ENCODE measurements at places on chromosomes 3 and 15.

GRCh38 chr3:9041626-9042025 is 78.4 kb upstream of the RAD18 start:
- DNase-seq, result no peak
- H3K27ac ChIP-seq, result no peak overlapping the region
- H3K4me3 ChIP-seq, result no peak overlapping the region
- no peaks in the 10 kb centered on the region for H3K4me1 ChIP-seq
- H3K27me3 ChIP-seq, result no peaks in the 10 kb centered on the region
- no peaks in the 10 kb centered on the region for H3K36me3 ChIP-seq

GRCh38 chr3:71355037-71355436 is 228.5 kb downstream of the FOXP1 start:
- H3K27me3 ChIP-seq, result no peaks in the 10 kb centered on the region
- H3K4me3 ChIP-seq, result peak overlapping the region; percentile 59
- H3K36me3 ChIP-seq, result peaks cover 4% of the 10 kb centered on the region
- H3K27ac ChIP-seq, result no peak overlapping the region

- no peaks in the 10 kb centered on the region for H3K27me3 ChIP-seq
- H3K27ac ChIP-seq, result no peak overlapping the region
- no peak for DNase-seq
- H3K4me3 ChIP-seq, result no peak overlapping the region
- peaks cover 30% of the 10 kb centered on the region for H3K4me1 ChIP-seq
- peaks cover 7% of the 10 kb centered on the region for H3K36me3 ChIP-seq
These were observed 31.7 kb downstream of the EDC3 start for GRCh38 chr15:74664028-74664616.

- H3K27ac ChIP-seq, result no peak overlapping the region
- no peak for DNase-seq
- H3K4me3 ChIP-seq, result no peak overlapping the region
- no peaks in the 10 kb centered on the region for H3K36me3 ChIP-seq
- H3K4me1 ChIP-seq, result peaks cover 16% of the 10 kb centered on the region
- peaks cover 7% of the 10 kb centered on the region for H3K27me3 ChIP-seq
These were observed 26.0 kb upstream of the MAGEF1 start for GRCh38 chr3:184737641-184738505.

DNA sequence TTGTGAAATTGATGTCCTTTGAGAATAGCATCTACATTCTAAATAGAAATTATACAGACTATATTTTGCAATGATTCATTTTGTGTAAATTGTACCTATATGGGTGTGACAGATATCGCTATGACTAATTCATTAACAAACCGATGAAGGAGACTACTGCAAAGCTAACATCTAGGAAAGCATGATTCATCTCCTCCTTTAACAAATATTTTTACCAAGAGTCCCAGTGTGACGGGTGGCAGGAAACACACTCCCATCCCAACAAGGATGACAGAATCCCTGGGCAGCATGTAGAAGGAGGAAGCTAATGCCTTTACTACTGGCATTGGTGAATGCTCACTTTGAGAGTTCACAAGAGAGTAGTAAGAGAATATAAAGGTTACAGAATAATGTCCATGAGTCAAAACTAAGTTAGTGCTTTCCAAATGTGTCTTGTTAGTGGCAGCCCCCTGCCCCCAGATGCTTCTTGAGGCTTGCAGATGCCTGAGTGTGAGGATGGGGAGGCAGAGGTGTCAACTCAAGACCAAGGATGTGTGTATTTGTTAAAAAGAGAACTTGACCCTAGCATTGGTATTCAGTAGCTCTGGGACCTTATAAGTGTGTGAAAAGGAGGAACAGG is 180.6 kb downstream of the FMN1 start:
- no peak for DNase-seq
- no peaks in the 10 kb centered on the region for H3K36me3 ChIP-seq
- H3K4me3 ChIP-seq, result no peak overlapping the region
- no peak overlapping the region for H3K27ac ChIP-seq
- no peaks in the 10 kb centered on the region for H3K27me3 ChIP-seq
- peaks cover 6% of the 10 kb centered on the region for H3K4me1 ChIP-seq

DNA sequence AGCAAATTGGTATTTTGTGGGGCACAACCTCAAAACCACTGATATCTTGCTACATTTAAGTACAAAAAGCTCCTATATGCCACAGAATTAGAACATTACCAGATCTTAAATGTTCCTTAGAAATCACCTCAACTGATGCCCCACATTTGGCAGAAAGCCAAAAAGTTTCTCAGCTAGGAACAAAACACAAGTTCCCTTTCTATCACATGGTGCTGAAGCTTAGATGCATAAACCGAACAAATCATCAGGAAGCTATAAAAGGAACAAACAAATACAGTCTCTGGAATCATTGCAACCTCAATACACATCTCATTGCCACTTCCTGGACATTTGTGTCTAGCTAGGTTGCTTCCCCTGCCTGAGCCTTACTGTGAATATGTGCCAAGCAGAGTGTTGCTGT is 492.6 kb downstream of the LPP start:
- no peaks in the 10 kb centered on the region for H3K4me1 ChIP-seq
- H3K36me3 ChIP-seq, result no peaks in the 10 kb centered on the region
- no peak overlapping the region for H3K4me3 ChIP-seq
- H3K27me3 ChIP-seq, result no peaks in the 10 kb centered on the region
- DNase-seq, result no peak

DNA sequence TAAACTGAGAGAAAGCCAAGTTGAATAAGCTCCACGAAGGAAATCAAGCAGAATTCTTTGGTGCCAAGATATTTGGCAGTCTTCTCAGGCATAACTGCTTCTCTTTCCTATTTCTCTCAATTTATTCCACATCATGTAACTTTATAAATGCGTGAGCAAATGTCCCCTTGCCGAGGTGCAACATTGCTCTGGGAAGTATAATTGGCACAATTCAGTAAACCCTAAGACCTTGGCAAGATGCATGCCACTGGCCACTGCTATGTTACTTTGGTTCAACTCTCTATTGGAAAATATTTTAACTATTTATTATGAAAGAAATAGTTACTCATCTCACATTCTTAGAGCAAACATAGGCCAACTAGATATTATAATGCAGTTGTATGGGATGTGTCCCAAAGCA is 170.2 kb downstream of the SUCNR1 start:
- no peaks in the 10 kb centered on the region for H3K4me1 ChIP-seq
- H3K36me3 ChIP-seq, result no peaks in the 10 kb centered on the region
- H3K27ac ChIP-seq, result no peak overlapping the region
- H3K27me3 ChIP-seq, result no peaks in the 10 kb centered on the region

GRCh38 chr15:89197503-89197971 is 23.8 kb downstream of the RLBP1 start:
- H3K27me3 ChIP-seq, result no peaks in the 10 kb centered on the region
- peak overlapping the region; percentile 76 for H3K27ac ChIP-seq
- H3K4me3 ChIP-seq, result peak overlapping the region; percentile 65
- peaks cover 49% of the 10 kb centered on the region for H3K4me1 ChIP-seq
- H3K36me3 ChIP-seq, result peaks cover 15% of the 10 kb centered on the region
- DNase-seq, result peak; percentile 49

DNA sequence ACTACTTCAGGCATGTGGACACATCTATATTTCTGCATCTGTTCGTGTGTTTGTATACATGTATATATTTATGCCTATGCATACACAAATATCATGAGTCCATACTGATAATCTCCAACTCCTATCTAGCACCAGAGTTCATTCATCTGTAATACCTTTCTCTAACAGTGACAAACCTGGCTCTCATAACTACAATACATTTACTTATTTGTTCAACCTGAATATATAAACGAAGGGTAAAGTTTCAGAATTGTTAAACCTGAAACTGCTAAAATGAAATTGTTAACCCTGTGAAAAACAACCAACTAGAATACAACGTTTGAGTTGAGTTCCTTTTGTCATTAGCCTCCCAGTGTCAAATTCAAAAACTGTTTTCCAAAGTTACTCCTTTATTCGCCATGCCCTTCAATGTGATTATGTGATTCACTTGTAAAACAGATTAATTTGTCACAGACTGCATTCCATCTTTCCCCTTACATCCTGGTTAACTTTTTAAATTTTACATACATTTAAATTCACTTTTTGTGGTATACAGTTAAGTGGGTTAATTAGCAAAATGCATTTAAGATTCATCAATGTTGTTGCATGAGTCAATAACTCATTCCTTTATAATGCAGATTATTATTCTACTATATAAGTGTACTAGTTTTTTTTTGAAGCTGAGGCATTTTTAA is 58.5 kb downstream of the PIK3R4 start:
- no peak overlapping the region for H3K4me3 ChIP-seq
- peaks cover 5% of the 10 kb centered on the region for H3K36me3 ChIP-seq
- DNase-seq, result no peak

- H3K27ac ChIP-seq, result no peak overlapping the region
- peak; percentile 85 for DNase-seq
- peaks cover 5% of the 10 kb centered on the region for H3K27me3 ChIP-seq
These were observed 1.4 kb downstream of the LOXL1 start for GRCh38 chr15:73927476-73928240.

DNA sequence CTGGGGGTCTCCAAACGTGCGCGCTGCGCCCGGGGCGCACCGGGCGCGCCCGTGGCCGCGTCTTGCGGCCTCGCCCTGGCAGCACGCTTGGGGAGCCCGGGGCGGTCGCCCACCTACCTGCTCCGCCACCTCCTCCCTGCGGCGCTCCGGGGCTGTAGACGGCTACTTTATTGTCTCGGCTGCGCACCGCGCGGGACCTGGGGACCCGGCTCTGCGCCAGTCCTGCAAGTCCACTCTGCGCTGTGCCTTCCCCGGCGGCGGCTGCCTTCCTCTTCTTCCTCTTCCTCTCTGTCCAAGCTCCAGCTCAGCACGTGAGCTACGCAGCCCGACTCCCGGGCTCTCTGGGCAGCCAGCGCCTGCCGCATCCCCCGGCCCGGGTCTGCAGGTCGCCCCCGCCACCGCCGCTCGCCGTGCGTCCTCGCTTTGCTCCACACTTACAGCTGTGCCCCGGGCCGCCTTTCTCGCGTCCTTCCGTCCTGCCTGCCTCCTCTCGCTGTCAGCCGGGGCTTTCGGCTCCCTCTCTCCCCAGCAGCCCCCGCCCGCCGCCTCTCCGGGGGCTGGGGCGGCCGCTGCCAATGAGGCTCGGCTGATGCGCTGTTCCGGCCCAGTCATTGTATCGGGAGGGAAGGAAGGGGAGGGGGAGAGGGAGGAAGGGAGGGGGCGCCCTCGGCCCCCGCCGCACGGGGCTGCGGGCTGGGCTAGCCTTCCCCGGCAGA is 156.4 kb upstream of the FRMD4B start:
- no peak overlapping the region for H3K27ac ChIP-seq
- H3K4me3 ChIP-seq, result no peak overlapping the region
- peaks cover 46% of the 10 kb centered on the region for H3K27me3 ChIP-seq
- no peaks in the 10 kb centered on the region for H3K36me3 ChIP-seq
- DNase-seq, result no peak

GRCh38 chr3:159923956-159924355 is 64.7 kb upstream of the IL12A start:
- no peaks in the 10 kb centered on the region for H3K36me3 ChIP-seq
- DNase-seq, result no peak
- peaks cover 5% of the 10 kb centered on the region for H3K27me3 ChIP-seq
- no peaks in the 10 kb centered on the region for H3K4me1 ChIP-seq
- H3K27ac ChIP-seq, result no peak overlapping the region
- H3K4me3 ChIP-seq, result no peak overlapping the region

- peaks cover 12% of the 10 kb centered on the region for H3K4me1 ChIP-seq
- peaks cover 14% of the 10 kb centered on the region for H3K36me3 ChIP-seq
- no peak overlapping the region for H3K4me3 ChIP-seq
- H3K27me3 ChIP-seq, result peaks cover 5% of the 10 kb centered on the region
- DNase-seq, result no peak
- H3K27ac ChIP-seq, result no peak overlapping the region
These were observed 105.1 kb upstream of the BCL6 start for GRCh38 chr3:187850258-187850921.

- no peak for DNase-seq
- no peak overlapping the region for H3K27ac ChIP-seq
- H3K4me3 ChIP-seq, result no peak overlapping the region
- no peaks in the 10 kb centered on the region for H3K4me1 ChIP-seq
- H3K36me3 ChIP-seq, result no peaks in the 10 kb centered on the region
These were observed 426.7 kb downstream of the AGBL1 start for GRCh38 chr15:86506401-86506800.

DNA sequence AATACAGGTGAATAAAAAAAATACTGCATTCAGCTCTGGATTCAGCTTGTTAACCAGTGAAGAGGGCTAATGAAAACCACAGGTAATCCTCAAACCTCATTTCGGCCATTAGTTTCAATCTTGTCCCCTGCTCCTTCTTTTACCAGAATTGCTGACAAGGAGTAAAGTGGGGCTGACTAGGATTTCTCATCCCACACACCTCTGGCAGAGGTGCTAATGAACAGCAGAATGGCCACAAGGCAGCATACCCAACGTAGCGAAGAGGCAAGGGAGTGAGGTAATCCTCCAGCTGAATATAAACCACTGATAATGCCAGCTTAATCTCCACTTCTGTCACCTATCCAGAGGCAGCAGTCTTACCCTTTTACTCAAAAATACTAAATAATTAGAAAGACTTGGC is 248.8 kb upstream of the CDIN1 start:
- no peak overlapping the region for H3K27ac ChIP-seq
- no peak for DNase-seq
- H3K4me3 ChIP-seq, result no peak overlapping the region
- H3K27me3 ChIP-seq, result no peaks in the 10 kb centered on the region

DNA sequence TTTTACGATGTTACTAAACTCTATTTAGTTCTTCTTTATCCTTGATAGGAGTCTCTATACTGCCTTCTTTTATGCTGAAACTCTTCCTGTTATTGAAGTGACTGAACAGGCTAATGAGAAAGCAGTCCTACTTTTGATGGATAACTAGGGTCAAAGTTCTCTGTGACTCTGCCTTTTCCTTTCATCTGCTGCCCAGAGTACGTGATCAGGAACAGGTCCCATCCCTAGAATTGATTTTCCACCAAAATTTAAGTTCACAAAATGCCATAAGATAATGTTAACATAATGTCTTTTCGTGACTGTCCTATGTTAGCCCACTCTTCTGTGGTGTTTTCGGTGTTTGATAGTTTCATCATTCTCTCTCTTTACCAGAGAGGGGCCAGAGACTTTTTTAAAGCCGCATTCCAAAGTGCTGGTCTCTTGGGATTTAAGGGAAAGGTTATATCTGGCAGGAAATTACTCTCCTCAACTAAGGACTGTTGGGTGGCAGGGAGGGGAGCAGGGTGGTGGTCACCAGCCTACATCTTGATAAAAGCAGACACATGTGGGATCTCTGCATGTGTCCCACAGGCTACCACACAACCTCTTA is 50.3 kb upstream of the PLXND1 start:
- peaks cover 14% of the 10 kb centered on the region for H3K4me1 ChIP-seq
- H3K27me3 ChIP-seq, result no peaks in the 10 kb centered on the region
- H3K4me3 ChIP-seq, result no peak overlapping the region
- DNase-seq, result no peak
- H3K27ac ChIP-seq, result no peak overlapping the region
- no peaks in the 10 kb centered on the region for H3K36me3 ChIP-seq

- no peak for DNase-seq
- no peaks in the 10 kb centered on the region for H3K4me1 ChIP-seq
- no peak overlapping the region for H3K27ac ChIP-seq
- H3K27me3 ChIP-seq, result no peaks in the 10 kb centered on the region
- no peak overlapping the region for H3K4me3 ChIP-seq
These were observed 234.4 kb downstream of the XXYLT1 start for GRCh38 chr3:195036574-195036973.

Measured in activated T-cell treated with anti-CD3 and anti-CD28 coated beads, Interleukin-2, amount 50 U/mL, for 72 hours (primary cell).